ENCODE measurements at places on chromosomes 1 and 21.

- no peak for DNase-seq
These were observed 56.3 kb downstream of the SLX9 start for GRCh38 chr21:44996096-44996495.

- no peak for DNase-seq
These were observed 185.7 kb downstream of the IGSF21 start for GRCh38 chr1:18293291-18293690.

DNA sequence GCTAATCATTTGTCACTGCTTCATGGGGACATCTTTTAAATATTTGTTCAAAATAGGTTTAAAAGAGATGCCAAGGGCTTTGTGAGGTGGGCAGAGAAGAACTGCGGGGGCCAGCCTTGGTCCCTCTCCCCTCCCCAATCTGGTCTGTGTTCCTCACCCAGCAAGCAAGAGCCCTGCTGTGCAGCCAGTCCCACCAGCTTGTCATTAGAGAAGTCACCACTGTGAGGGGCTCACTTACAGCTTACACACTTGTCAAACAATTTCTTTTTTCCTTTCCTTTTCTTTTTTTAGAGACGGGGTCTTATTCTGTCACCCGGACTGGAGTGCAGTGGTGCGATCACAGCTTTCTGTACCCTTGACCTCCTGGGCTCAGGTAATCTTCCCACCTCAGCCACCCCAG lies 10.4 kb upstream of the CDK18 start:
- DNase-seq: no peak

- DNase-seq: no peak
These were observed 49.3 kb downstream of the STUM start for GRCh38 chr1:226597616-226598454.

- no peak for DNase-seq
These were observed 177.1 kb downstream of the HHAT start for GRCh38 chr1:210505601-210506496.

GRCh38 chr1:41898191-41898713 lies 20.5 kb downstream of the HIVEP3 start:
- no peak for DNase-seq

GRCh38 chr1:239250353-239251035 lies 135.9 kb upstream of the CHRM3 start:
- DNase-seq: no peak

DNA sequence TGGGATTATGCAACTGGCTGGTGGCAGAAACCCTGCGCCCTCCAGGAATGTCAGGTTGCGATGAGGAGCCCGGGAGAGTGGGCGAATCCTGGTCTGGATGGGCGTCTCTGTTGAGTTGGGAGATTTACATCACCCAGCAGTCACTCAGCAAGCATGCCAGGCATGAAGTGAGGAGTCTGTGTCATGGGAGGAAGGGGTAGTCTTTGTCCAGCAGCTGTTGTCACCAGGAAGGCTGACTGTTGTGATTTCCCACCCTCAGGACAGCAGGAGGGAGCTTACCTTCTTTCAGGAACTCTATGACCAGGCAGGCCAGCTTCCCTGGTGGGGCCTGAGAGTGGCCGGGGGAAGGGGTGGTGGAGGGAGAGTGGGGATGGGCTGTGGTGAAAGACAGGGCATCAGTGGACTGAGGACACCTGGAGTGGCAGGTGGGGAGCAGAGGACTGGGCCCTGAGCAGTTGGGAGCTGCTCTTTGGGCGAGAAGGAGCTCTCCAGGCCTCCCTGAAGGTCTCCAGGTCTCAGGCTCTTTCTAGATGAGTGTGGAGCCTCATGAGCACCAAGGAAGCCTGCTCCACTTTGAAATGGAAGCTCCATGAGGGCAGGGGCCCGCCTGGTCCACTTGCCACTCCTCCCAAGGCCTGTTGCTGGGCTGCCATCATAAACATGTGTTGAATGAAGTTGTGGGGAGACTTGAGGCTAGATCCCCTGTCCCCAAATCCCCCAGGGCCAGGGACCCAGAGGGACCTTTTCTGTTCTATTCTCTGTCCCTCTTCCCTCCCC lies 21.3 kb upstream of the PKP1 start:
- no peak for DNase-seq

GRCh38 chr1:31592132-31592531 lies 15.8 kb downstream of the TINAGL1 start:
- DNase-seq: no peak

DNA sequence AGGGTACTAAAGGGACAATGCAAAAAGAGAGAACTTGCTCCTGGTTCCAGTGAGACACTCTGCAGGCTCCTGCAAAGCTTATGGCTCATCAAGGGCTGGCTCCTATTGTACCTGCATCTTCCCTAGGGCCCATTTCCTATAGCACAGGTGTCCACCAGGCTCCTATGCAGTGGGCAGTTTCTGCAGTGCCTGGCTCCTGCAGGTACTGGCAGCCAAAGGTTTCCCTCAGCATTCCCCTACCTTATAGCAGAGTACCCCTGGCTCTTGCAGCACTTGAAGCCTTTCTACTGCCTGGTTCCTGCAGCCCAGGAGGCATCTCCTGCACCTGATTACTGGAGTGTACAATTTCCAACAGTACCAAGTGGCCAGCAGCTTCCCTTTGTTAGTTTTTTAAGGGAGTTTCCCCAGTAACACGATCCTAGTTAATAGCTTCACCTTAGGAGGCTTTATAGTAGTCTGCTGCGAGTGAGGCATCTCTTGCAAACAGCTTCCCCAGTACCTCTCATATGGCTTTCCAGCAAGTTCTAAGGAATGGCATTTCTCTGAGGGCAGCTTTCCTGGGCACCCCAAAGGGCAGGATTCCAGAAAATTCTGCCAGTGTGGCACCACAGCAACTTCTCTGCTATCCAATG lies 141.7 kb downstream of the DENND1B start:
- no peak for DNase-seq

- no peak for DNase-seq
These were observed 51.5 kb downstream of the MYOM3 start for GRCh38 chr1:24060482-24060881.

DNA sequence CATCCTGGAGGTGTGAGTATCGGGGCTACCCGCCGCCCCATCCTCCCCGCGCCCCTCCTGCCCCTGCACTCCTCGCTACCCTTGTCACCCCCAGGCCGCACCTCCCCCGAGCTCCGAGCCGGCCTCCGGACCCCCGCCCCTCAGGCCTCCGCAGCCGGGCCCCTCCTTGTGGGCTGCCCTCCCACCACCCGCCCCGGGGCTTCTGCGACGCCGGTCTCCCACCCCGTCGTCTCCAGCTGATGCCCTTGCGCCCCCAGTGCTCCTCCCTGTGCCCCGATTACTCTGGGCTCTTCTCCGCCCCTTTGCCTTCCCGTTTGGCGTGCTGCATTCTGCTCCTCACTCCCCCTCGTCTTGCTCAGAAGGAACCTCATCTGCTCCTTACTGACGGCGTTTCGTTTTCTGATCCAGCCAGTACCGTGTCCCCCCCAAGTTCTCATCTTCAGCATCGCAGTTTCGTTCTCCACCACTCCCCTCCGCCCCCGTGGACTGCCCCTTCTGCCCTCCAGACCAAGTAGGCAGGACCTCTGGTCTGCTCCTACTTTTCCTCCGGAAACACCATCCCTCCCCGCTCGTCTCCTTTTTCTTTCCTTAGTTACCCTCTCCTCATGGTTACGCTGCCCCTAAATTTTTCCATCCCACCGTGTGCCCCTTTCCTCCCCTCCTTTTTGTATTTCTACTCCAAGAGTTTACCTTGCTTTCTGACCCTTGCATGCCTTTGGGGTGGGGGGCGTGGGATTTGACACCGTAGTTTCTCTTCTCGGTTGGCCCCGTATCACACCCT lies 841 bp downstream of the SNX27 start:
- DNase-seq: peak; percentile 43

- DNase-seq: no peak
These were observed 857 bp downstream of the FAM3B start for GRCh38 chr21:41317458-41317857.

DNA sequence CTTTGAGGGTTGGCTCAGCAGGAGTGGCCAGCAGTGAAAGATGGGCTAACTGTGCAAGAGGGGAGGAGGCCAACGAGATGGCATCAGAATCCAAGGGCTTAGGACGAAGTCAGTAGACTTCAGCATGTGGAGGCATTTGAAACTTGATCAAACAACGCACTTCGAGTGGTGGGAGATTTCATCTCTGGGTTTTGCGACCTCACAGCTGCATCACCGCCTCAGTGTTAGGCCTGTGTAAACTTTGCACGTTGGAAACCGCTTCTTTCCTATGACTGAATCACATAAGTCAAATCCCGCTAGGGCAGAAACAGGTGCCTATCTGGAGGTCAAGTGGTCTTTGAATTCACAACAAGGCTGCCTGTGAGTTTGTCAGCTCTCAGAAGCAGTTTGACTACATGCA lies 17.8 kb downstream of the TFF3 start:
- DNase-seq: no peak

GRCh38 chr1:185934476-185935189 lies 200.4 kb downstream of the HMCN1 start:
- no peak for DNase-seq

DNA sequence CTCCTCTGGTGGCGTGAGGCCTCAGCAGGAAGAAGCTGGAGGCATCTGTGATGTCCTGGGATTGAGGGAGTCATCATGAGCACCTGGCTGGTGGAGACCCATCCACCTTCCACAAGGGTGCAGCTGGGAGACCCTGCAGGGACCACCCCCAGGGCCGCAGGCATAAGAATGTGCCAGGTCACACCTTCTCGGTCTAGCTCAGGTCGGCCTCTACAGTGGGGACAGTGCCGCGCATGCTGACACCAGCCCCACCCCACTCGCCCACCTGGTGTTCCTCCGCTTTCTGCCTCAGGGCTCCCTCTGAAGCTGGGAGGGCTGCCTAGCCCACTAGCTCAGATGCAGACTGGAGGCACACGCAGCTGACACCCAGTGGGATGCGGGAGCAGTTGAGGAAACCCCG lies 5.8 kb upstream of the PAQR7 start:
- DNase-seq: no peak

GRCh38 chr1:66262208-66262963 lies 271.6 kb upstream of the SGIP1 start:
- DNase-seq: no peak

GRCh38 chr1:172293429-172293828 lies 127.1 kb upstream of the C1orf105 start:
- DNase-seq: no peak

DNA sequence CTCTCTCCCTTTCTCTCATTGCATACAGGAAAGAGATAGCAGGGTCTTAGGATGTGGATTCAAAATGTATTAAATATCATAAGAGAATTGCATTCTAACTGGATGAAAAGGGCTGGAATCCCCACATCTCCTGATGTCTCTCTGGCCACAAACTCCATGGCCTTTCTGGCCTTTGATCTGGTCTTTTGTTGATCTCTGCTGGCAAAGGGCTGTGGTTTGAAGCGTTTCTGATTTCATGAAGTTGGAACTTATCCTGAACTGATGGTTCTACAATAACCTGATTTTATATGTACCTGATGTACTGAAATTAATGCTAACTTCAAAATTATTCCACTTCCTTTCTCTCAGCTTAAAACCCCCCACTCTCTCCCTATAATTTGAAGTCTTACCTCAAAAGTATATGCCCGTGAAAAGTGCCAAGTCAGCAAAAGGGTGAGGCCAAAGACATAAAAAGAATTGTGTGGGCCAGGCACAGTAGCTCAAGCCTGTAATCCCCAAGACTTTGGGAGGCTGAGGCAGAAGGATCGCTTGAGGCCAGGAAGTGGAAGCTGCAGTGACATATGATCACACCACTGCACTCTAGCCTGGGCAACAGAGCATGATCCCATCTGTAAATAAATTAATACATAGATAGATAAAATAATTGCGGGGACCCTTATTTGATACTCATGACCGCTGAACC lies 6.4 kb upstream of the KIF14 start:
- no peak for DNase-seq

DNA sequence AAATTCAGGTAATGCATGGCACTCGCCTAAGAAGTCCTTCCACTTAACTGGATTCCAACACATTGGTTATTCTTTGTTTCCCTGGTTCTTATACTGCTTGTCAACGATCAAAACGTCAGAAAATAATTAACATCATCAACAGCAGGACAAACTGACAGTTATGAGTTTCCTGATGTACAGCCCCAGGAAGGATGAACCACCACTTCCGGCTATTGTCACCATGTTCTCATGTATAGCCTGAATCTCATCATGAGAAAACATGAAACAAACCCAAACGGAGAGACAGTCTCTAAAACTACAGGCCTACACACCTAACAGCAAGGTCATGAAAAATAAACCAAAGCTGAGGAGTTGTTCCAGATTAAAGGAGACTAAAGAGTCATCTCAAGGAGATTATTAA lies 60.5 kb upstream of the FBXO28 start:
- DNase-seq: no peak

DNA sequence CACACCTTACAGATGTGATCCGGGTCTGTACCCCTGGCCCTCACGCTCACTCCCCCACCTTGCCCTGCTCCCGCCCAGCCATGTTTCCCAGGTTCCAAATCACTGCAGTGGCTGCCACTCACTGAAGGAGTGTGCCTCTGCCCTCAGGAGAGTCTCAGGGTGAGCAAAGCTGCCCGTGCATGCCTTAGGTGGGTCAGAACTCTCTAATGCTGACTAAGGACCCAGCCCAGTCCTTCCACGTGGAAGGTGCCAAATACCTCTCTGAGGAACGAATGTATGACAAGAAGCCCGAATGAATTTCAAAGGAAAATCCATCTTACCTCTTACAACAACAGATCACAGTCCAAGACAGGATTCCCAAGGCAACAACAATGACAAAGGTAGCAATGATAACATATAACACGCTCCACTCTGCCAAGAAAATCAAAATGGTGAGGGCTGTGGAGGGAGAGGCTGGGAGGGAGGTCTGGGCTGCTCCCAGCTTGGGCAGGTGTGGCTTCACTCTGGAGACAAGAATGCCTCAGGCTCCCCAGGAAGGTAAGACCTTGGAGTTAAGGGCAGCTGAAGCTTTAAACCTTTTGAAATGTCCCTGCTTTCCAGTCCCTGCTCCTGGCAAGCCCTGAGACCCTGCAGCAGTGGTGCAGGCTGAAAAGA lies 115.2 kb downstream of the KIAA0319L start:
- no peak for DNase-seq

GRCh38 chr21:34899302-34899701 lies 149.8 kb downstream of the RUNX1 start:
- DNase-seq: no peak

DNA sequence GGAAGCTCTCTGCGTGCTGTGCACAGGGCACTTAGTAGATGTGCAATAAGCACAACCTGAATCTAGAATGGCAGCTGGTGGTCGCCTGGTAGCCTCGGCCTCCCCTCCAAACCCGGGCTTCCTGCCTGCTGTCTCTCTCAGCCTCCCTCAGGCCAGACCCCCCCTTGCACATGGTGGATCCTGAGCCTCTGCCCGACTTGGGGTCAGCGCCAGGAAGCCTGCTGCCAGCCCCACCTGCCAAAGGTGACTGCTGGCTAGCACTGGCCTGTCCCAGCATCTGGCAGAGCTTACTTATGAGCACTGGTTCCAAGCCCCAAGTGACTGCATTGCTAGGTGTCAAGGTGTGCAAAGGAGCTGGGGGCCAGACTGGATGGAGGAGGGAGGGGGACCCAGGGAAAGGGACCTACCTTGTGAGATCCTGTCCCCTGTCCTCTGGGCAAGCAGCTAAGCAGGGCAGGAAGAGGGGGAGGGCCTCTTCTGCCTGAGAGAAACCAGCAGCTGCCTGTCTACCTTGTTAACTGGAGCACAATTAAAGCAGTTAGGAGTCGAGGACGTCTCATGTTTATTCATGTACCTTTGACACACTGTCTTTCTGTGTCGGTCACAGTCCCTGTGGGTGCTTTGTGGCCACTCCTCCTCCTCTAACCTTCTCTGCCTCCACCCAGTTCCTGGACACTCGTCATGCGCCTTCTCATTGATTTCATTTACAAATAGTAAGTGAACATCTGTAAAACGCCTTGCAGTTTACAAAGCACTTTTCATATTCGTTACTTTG lies 100.9 kb downstream of the DDX20 start:
- no peak for DNase-seq

GRCh38 chr1:30474818-30475200 lies 248.6 kb downstream of the MATN1 start:
- DNase-seq: no peak

- no peak for DNase-seq
These were observed 26.1 kb downstream of the SLC19A1 start for GRCh38 chr21:45516071-45516670.

Data from B cell (primary cell).